Femur (tissue), 1 donor: ENCODE measurements at places on chromosomes 4 and X.

- DNase-seq, result no peak
Observed at GRCh38 chrX:128816919-128817318, 706.4 kb downstream of the SMARCA1 start.

GRCh38 chr4:71609167-71609566 is 174.7 kb downstream of the GC start:
- no peak for DNase-seq

DNA sequence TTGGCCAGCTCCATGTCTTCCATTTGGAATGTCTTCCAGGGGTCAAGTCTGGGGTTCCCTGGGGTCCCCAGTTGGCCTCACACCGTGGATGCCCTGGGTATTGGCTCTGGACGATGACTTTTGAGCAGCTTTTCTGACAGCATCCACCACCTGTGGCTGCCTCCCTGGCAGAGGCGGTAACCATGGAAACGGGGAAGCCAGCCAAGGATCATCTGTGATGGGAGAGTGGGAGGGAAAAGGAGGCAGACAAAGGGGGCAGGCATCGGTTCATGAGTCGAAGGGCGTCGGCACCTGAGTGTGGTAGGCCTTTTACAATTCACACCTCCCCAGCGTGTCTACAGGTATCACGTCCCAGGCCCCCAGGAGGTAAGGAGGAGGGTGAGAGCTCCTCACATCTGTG is 152.2 kb downstream of the ASMT start:
- no peak for DNase-seq

GRCh38 chrX:12844319-12844718 is 22.6 kb upstream of the TLR7 start:
- no peak for DNase-seq

DNA sequence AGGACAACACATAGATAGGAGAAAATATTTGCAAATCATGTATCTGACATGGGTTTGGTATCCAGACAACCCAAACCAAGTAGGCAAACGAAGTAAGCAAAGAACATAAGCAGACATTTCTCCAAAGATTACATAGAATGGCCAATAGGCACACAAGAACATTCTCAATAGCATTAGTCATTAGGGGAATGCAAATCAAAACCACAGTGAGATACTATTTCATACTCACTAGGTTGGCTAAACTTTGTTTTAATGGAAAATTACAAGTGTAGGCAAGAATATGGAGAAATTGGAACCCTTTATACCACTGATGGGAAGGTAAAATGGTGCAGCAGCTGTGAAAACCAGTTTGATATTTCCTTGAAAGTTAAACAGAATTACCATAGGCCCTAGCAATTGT is 74.7 kb downstream of the CHRNA9 start:
- no peak for DNase-seq
